Calu3 (cell line): ENCODE measurements at places on chromosomes 2 and 18. TPM values are rescaled to one million over a fixed set of nuclear protein-coding genes. Genes with fewer than 3 reads are reported as not detected.

- DNase-seq = no peak
These were observed 146.1 kb upstream of the OTOS start for GRCh38 chr2:240286596-240286995.

Gene LOXHD1
- not detected in 2 replicates for total RNA-seq

GRCh38 chr2:217370391-217370790, 510.5 kb upstream of the TNP1 start:
- DNase-seq = peak; percentile 14

- peak; percentile 85 for DNase-seq
These were observed 18.3 kb upstream of the SLC35F6 start for GRCh38 chr2:26745609-26746327.

Gene C2orf80
- not detected in 2 replicates for total RNA-seq

Gene CCDC141
- total RNA-seq = 0.07 and 0.34 TPM in 2 replicates

DNA sequence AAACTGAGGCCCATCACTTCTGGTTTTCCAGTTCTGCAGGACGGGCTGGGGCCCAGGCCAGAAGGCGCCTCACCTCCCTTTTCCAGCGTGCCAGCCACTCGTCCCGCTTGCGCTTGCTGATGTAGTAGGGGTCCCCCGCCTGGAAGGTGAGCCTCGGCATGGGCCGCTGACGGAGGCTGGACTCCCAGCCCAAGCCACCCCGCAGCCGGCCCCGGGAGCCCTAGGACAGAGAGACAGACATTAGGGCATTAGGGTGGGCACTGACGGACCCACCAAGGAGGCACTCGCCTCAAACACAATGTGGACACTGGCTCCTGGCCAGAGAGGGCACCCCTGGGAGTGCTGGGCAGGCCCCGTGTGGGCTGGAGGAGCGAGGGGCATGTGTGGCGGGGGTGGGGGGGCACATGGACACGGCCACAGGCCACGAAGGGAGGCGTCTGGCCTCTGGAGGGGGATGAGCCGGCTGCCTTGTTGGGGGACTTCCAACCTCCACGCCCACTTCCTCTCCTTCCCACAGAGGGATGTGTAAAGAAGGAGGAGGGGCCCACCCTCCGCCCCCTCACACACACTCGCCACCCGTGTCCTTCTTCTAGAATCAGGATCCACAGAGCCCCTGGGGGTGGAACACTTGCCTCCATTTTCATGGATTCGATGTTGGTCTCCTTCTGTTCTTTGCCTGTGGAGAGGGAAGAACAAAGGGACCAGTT, 66.7 kb downstream of the DNMT3A start:
- DNase-seq = no peak

GRCh38 chr2:10467401-10467800, 19.3 kb upstream of the ODC1 start:
- DNase-seq = no peak

Gene PJVK
- 2.6 and 4.3 TPM in 2 replicates for total RNA-seq

Gene LRRTM1
- total RNA-seq = not detected in 2 replicates

GRCh38 chr2:20190170-20190569, 34.8 kb downstream of the SDC1 start:
- DNase-seq = no peak

Gene FBLN7
- total RNA-seq = 0.27 and 0.73 TPM in 2 replicates

GRCh38 chr18:39604836-39605235, 2039.2 kb upstream of the CELF4 start:
- DNase-seq = no peak

- DNase-seq = no peak
These were observed 60.7 kb upstream of the ITGA4 start for GRCh38 chr2:181396256-181397123.

DNA sequence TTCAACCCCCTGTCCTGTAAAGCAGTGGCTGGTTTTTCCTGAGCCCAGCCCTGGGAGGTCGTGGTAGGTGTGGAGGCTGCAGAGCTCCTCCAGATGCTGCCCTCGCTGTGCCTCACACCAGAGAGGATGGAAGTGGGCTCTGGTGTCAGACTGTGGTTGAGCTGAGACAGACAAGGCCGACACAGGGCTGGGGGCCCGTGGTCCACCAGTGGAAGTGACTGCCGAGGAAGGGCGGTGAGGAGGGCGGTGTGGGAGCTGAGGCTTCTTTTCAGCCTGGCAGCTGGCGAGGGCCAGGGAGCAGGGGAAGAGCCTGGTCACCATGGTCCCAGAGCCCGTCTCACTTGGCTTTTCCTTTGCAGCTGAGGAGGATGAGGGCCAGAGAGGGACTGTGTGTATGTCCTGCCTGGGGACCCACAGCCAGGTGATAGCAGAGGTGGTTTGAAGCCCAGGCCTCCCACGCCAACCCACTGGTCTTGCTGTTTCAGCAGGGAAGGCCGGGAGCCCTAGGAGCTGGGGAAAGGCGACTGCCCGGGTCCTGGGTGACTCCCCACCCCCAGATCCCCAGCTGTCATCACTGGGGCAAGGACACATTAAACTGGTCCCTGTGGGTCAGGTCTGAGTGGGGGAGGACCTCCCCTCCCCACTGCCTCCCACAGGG, 8.5 kb downstream of the SFTPB start:
- no peak for DNase-seq

DNA sequence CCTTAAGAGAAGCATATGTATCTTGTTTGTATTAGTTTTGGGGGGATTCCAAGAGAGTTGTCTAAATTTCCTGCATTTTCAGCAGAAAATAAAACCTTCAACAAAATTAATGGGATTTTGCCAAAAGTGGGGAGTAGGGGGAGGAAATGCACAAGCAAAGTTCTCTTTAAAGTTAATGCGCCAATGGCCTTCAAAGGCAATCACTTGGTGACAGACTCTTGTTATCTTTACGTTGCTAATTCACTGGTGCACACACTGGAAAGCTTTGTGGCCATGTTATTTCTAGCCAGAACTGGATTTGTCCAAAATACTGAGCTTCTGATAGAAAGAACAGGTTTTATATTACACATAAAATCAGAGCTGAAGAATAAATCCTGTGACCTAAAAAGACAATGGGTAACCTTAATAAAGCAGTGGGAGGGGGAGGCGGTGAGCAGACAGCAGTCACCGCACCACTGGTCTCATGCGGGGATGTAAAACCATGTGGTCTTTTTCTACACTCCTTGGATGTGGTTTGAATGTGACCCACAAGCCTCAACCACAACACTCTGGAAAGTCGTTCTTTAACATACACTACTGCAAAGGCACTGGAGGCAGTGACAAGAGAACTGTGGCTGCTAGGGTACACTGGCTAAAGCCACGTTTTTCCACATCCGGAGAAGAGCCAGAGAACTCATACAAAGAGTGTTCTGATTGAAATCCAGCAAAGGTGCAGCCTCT, 176.9 kb upstream of the SMAD7 start:
- no peak for DNase-seq

Gene HOXD4
- total RNA-seq = not detected in 2 replicates

Gene LRATD1
- 14.2 and 15.4 TPM in 2 replicates for total RNA-seq

DNA sequence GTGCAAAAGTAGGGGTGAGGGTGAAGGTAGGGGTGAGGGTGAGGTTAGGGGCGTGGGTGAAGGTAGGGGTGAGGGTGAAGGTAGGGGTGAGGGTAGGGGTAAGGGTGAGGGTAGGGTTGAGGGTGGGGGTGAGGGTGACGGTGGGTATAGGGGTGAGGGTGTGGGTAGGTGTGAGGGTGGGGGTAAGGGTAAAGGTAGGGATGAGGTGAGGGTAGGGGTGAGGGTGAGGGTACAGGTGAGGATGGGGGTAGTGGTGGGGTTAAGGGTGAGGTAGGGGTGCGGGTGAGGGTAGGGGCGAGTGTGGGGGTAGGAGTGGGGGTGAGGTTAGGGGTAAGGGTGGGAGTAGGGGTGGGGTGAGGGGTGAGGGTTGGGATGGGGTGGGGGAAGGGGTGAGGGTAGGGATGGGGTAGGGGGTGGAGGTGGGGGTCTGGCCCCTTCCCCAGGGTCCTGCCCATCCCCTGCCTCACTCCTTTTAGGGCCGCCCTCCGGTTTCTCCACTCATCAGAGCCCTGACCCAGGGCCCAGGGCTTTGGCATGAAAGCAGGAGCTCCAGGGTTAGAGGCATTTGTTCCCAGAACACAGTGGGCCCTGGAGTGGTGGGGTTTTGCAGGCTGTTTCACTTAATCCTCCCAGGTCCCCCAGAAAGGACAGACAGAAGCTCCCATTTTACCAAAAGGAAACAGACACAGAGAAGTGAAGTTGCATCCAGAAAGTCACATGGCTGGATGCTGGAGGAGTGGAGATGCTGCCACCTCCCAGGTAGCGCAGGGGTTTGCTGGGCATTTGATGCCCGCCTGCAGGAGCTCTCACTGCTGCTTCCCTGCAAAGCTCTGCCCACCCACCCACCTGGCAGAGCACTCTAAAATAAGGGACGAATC, 26.9 kb downstream of the SNORC start:
- no peak for DNase-seq

Gene PID1
- 0.24 and 0.31 TPM in 2 replicates for total RNA-seq

GRCh38 chr2:71534201-71534600, 80.8 kb downstream of the DYSF start:
- no peak for DNase-seq

Gene IL1RL2
- total RNA-seq = 0.68 and 0.73 TPM in 2 replicates

Gene SLC11A1
- total RNA-seq = 0.12 TPM in 1 of 2 replicates, not detected in the other

Gene TFPI
- total RNA-seq = 125 and 135 TPM in 2 replicates

DNA sequence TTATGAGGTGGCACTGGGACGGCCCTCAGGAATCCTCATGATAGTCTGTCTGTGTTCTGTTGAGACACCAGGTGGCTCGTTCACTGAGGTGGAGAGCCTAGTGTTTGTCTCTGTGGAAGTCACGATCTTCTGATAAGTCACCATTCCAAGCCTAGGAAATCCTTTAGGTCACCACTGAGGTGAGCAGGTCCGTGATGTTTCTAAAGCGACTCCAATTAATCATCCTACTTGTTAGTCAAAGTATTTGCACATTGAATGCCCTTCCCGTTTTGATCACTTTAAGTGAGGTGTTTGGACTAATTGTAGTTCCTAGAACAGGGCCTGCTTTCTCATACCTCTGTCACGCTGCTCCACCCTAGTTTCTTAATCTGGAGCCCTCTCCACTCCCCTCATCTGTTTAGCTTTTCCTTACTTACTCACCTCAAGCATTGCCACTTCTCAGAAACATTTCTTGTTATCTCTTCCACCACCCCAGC, 28.0 kb upstream of the DSG3 start:
- DNase-seq = peak; percentile 21

Gene SERPINB13
- not detected in 2 replicates for total RNA-seq

Gene CCL20
- total RNA-seq = 25.4 and 39.9 TPM in 2 replicates

Gene FAM168B
- 89.7 and 111 TPM in 2 replicates for total RNA-seq

Gene ABCG5
- total RNA-seq = 0.66 and 1.0 TPM in 2 replicates

- no peak for DNase-seq
These were observed 40.1 kb downstream of the RHOB start for GRCh38 chr2:20487030-20487391.

DNA sequence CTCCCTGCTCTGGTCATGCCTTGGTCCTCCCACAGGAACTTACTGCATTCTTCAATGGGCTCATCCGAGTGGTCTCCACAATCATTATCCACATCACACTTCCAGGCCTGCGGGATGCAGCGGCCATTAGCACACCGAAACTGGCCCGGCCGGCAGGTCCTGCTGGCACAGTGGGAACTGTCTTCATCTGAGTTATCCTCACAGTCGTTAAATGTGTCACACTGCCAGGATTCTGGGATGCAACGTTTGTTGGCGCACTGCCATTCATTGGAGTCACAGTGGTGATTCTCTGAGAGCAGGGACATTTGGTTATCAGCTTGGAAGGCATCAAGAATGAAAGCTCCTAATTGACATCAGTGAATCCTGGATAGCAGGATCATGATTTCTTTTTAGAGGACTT, 104.5 kb downstream of the DHRS9 start:
- no peak for DNase-seq

Gene FAM161A
- total RNA-seq = 9.1 and 13.4 TPM in 2 replicates

Gene SCN3A
- 0.09 and 1.3 TPM in 2 replicates for total RNA-seq

DNA sequence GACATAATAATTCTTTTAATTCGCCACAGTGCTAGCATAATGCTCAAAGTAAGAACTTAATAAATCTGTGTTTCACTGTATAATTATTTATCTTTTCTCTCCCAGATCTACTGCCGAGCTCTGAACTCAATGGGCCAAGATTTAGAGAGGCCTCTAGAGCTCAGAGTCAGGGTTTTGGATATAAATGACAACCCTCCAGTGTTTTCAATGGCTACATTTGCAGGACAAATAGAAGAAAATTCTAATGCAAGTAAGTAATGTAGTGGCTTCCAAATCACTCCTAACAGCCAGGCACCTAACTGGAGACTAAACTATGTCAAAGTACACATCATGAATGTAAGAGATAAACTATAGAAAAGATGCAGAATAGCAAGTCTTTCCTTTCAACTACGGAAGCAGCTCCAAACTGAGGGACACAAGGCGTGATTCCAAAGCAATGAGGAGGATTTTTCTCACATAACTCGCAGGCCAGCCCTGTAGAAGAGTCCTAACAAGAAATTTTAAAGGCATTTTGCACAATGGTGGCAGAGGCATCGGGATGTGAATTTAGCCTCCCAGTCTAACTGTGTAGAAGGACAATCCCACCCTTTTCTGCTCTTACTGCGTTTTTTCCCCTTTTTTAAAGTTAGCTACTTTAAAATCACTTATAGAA, 12.0 kb downstream of the DSG1 start:
- no peak for DNase-seq

Gene NETO1
- not detected in 2 replicates for total RNA-seq

Gene CD207
- total RNA-seq = not detected in 2 replicates

- peak; percentile 95 for DNase-seq
These were observed 25.7 kb downstream of the NPPC start for GRCh38 chr2:231900486-231900942.

Gene EXOC6B
- 26.4 and 26.6 TPM in 2 replicates for total RNA-seq

DNA sequence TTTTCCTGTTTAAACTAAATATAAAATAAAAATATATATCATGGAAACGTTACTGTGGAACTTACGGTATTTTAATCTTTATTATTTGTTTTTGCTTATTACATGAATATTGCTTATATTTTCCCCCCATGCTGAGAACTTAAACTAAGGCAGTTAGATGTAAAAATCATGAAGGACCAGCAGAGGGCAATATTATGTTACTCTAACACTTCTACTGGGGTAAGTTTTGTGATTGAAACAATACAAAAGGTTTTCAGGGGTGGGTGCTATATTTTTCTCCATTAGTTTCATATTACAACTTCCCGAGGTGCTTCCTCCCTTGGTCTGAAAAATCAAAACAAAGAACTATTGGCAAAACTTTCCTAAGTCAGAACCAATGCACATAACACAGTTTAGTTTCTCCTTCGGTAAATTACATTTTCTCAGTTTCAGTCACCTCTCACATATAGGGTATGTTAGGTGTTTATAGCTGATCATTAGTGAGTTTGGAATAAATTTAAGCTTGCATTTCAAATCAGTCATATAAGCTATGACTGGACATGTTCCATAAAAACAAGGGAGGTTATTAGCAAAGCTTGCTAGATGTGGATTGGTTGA, 54.8 kb downstream of the ZNF407 start:
- DNase-seq = peak; percentile 10
